Astrocyte of the spinal cord (primary cell): ENCODE measurements at places on chromosomes 12 and 14.

DNA sequence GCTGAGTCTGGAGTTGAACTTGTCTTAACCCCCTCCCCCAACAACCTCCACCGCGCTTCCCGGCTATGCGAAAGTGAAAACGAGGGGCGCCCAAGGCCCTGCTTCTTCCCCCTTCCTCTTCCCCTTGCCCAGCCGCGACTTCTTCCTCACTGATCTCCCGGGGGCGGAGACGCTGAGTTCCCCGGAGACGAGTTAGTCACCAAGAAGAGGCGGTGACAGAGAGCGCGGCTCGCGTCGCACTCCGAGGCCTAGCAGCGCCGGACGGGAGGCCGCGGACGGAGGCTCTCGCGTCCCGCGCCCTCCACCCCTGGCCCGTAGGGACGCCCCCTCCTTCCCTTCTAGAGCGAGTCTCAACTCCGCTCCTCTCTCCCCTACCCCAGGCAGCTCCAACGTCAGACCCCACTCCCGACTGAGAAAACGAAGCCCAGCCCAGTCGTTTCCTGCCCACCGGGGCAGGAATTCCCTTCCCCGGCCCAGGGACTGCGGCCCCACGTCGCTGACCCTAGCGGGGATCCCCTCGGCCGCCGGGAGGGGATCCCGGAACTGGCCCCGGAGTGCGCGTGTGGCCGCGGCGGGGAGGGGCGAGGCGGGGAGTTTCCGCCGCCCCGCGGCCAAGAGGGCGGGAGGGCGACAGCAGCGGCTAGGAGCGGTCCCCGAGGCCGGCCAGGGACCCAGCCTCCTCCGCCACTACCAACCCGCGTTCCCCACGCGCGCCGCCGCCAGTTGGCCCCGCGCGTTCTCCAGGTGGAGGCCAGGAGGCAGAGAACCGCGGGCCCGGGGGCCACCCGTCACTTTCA lies 1.4 kb downstream of the BAZ1A start:
- peak; percentile 71 for DNase-seq

GRCh38 chr14:77222546-77223225 lies 41.1 kb downstream of the TMEM63C start:
- DNase-seq = no peak

- no peak for DNase-seq
Observed at GRCh38 chr12:47349137-47350061, 269.6 kb upstream of the AMIGO2 start.

DNA sequence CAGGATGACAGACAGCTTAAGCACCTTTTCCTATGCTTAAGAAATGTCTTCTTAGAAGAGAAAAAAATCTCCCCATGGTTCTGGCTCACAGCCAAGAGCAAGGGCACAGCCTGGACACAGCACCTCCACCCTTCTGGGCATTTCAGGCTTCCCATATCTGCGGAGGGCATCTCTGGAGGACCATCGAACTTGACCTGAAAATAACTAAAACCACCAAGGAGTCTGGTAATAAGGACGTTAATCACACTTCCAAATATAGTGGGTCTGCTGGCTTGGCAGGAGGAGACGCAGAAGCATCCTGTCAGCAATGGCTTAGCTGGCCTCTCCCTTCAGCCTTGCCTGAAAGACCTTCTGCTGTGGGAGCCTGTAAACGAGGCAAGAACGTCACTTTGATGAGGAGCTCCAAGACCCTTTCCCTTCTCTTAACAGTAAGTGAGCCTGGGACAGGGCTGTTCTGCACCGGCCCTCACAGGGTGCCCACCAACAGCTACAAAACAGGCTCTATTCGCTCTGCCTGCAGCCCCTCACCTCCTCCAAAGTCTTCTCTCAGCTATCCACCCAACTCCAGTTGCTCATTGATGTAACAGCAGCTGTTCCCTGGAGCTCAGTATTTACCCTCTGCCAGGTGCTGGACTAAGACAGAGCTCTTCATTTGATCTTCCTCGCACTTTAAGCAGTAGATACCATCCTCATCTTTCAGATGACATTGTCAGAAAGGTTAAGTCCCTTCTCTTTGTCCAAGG lies 13.2 kb downstream of the SETD3 start:
- DNase-seq = no peak

GRCh38 chr12:52324153-52324444 lies 2.9 kb upstream of the KRT83 start:
- no peak for DNase-seq

- DNase-seq = no peak
Observed at GRCh38 chr14:68513137-68513536, 279.7 kb downstream of the ZFP36L1 start.

GRCh38 chr14:61965030-61965745 lies 203.0 kb downstream of the SNAPC1 start:
- peak; percentile 64 for DNase-seq
